ENCODE measurements at places on chromosomes 3 and 15.

- no peak for DNase-seq
Observed at GRCh38 chr3:190260301-190260700, 61.9 kb downstream of the CLDN1 start.

DNA sequence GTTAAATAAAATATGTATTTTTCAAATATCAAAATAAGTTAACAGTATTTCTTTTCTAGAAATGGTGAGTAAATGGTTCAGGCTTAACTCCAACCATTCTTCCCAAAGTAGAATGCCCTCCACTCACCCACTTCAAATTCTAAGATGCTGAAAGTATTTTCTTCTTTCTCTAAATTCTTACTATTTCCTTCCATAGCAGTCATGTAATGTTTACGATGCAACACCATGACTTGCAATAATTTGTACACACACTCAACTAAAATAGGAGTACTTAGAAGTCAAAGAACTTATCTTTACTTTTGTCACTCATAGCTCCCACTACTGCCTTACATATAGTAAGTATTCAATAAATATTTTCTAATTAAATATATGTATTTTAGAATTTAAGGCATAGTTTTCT, 65.0 kb downstream of the AQR start:
- no peak for DNase-seq

- peak; percentile 41 for DNase-seq
Observed at GRCh38 chr3:197828-198491, 1.4 kb downstream of the CHL1 start.

DNA sequence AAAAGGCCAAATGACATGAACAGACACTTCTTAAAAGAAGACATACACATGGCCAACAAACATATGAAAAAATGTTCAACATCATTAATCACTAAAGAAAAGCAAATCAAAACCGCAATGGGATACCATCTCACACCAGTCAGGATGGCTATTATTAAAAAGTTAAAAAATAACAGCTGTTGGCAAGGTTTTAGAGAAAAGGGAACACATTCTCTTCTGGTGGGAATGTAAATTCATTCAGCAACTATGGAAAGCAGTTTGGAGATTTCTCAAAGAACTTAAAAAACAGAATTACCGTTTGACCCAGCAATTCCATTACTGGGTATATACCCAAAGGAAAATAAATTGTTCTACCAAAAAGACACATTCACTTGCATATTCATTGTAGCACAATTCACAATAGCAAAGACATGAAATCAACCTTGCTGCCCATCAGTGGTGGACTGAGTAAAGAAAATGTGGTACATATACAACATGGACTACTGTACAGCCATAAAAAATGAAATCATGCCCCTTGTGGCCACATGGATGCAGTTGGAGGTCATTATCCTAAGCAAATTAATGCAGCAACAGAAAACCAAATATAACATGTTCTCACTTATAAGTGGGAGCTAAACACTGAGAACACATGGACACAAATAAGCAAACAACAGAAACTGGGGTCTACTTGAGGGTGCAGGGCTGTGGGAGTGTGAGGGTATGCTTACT, 190.7 kb upstream of the MCTP2 start:
- no peak for DNase-seq

DNA sequence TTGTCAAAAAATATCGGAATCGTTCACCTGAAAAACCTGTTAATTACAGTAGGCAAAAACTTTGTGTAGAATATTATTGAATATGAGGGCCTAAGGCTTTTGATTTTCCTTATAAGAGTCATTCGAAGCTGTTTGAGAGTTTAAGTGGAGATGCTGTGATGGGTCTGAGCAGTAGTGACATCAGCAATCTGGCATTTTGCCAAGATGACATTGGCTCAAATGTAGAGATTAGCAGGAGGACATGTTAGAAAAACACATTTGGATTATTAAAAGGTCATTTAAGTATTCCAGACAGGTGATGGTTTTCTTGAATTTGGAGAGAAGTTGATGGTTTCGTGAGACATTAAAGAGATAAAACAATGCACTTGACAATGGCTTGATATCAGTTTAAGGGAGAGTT, 12.9 kb downstream of the OR5AC2 start:
- DNase-seq = no peak

GRCh38 chr3:173538410-173538809, 140.9 kb downstream of the NLGN1 start:
- no peak for DNase-seq

GRCh38 chr15:48096355-48096786, 24.4 kb upstream of the SLC24A5 start:
- no peak for DNase-seq

DNA sequence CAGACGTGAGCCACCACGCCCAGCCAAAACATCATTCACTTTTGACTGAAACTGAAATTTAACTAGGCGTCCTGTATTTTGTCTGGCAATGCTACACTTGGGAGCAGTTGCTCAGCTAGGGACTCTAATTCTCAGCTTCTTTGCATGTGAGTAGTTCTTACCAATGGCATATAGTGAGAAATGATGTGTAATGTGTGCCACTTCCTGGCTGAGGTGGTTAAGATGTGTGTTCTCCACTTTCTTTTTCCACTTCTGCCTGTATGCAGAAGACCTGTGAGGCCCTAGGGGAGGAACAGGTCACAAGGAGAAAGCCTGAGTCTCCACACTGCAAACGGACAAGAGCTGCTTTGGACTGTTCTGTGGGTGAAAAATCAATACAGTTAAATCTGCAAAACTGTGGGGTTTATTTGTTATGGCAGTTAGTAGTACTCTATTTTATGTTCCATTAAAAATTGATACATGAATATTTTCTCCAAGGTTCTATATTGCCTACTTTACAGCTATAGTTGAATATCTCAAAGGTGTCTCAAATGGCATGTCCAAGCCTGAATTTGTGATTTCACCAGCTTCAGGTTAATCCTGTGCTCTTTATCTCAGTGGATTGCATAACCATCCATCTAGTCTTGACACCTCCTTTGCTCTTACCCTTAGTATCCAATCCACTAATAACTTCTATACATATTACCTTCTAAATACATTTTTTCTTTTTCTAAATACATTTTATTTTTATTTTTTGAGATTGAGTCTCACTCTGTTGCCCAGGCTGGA, 59.3 kb downstream of the NR1D2 start:
- DNase-seq = no peak

DNA sequence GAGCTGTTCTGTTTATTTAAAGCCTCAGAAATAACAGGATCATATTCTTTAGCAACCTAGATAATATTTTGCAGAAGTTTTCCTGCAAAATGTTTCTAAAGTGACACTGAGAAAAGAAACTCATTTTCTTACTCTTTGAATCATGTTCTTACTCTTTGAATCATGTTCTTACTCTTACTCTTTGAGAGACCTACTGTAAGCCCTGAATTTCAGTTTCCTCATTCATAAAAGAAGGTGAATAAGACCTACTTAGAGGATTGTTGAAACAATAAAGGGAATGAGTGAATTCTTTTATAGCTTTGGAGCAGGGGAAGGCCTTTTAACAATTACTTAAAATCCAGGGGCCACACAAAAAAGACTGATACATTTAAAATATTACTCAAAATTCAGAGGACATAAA, 221.7 kb upstream of the CMC1 start:
- no peak for DNase-seq

DNA sequence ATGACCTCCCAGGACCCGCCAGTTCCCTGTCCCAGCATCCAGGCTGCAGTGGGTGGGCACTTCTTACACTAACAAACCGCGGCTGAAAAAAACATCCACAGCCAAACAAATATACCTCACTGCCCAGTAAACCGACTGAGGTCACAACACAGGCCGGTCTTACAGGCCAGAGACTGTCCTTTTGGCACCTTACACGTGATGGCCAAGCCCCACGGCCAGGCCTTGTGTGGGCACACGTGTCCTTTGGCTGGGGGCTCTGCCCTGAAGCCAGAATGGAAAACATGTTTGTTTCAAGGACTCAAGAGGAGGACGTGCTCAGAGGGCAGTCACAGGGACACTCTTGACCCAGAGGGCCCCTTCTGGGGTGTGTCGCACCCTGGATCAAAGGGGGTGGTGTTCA, 9.8 kb downstream of the SLC38A3 start:
- no peak for DNase-seq

Data from amygdala (tissue), 56 donors.